Right atrium auricular region (tissue), 2 donors: ENCODE measurements at places on chromosomes 2 and 18.
A peak's percentile ranks its signal among the peaks of the same experiment; 100 is the strongest.

DNA sequence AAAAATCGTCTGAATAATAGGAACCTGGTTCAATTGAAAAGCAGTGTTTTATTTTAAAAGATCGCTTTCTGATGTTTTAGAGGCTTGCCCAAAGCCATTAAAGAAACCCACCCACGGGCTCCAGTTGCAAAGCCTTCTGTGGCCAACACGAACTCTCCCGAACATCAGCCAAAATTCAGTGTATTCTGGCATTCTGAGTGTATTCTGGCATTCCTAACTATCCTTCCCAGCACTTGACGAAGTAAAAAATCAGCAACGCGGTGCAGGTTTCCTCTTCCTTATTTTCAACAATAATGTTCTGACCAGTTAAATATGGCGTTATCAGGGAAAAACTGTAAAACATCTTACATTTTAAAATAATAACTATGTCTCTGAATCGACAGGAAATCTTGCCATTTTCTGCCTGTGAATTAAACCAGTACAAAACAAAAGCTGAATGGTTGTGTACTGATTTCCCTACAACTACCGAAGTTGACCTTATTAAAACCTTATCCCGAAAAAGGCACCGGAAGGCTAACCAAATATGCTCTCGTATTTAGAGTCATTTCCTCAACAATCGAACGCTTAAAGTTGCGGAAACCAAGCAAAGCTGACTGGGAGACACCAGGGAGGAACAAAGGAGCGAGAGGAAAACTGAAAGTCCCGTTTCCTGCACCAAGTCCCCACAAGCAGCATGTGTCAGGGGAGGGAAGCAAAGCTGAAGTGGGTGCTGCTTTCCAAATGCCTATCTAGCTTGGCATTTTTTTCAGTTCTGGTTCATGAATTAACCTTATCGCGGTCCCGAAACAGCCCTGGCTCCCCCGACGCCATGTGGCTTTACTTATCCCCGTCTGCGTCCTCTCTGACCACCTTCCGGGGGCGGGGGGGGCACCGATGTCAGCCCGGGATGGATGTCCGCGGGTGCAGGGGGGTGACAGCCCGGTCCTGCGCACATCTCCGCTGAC, 44.3 kb downstream of the ZNF516 start:
- H3K36me3 ChIP-seq: no peaks in the 10 kb centered on the region
- DNase-seq: peak; percentile 66
- peak overlapping the region; percentile 89 for H3K27ac ChIP-seq
- H3K4me3 ChIP-seq: peak overlapping the region; percentile 65
- no peaks in the 10 kb centered on the region for H3K4me1 ChIP-seq

DNA sequence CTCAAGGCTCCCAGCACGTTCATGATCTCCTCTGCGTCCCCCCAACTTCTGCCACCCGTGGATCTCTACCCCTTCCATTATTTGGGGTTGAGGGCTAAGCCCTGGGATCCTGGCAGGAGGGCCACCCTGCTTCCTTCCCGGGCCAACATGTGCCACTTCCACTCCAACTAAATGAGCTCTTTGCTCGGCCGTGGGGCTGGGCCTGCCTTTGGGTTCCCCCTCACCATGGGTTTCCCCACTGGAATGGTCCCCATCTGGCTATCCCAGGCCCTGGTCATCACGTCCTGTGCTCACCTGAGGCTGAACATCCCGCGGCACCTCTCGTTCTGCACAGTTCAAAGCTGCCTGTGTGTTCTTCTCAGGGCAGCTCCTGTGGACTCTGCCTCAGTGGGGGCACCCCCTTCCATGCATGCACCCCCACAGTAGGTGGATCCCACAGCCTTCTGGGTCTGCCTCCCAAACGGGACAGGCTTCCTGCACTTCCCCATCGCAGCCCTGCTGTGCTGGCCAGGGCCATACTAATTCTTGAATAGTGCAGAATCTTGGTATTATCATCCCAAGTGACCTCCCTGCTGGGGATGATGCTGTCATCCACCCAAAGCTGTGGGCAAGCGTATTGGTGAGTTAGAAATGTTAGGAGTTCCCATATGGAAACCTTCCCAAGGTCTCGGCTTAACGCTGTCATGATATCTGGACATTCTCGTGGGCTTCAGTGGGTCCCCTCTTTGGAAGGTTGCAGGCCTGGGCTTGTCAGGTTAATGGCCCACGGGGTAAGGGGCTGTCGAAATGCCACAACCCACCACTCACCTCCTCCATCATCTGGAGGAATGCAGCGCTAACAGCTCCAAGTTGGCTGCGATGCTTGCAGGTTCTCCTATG, 150.5 kb upstream of the TWIST2 start:
- no peak overlapping the region for H3K27ac ChIP-seq
- peaks cover 39% of the 10 kb centered on the region for H3K4me1 ChIP-seq
- H3K36me3 ChIP-seq: no peaks in the 10 kb centered on the region

GRCh38 chr2:23386339-23387220, 1.6 kb downstream of the KLHL29 start:
- peaks cover 3% of the 10 kb centered on the region for H3K27me3 ChIP-seq
- no peaks in the 10 kb centered on the region for H3K36me3 ChIP-seq
- H3K4me3 ChIP-seq: peak overlapping the region; percentile 68
- peak overlapping the region; percentile 65 for H3K27ac ChIP-seq
- DNase-seq: no peak

- no peaks in the 10 kb centered on the region for H3K36me3 ChIP-seq
- no peak for DNase-seq
- no peak overlapping the region for H3K27ac ChIP-seq
Measured at GRCh38 chr2:168434146-168434545, 21.9 kb upstream of the CERS6 start.

GRCh38 chr18:44620812-44621211, 59.9 kb upstream of the SETBP1 start:
- no peaks in the 10 kb centered on the region for H3K4me1 ChIP-seq
- no peak for DNase-seq
- no peak overlapping the region for H3K4me3 ChIP-seq
- no peaks in the 10 kb centered on the region for H3K36me3 ChIP-seq
- H3K27ac ChIP-seq: no peak overlapping the region

- DNase-seq: no peak
- H3K27me3 ChIP-seq: no peaks in the 10 kb centered on the region
- no peaks in the 10 kb centered on the region for H3K4me1 ChIP-seq
Measured at GRCh38 chr2:204312105-204312504, 233.2 kb upstream of the PARD3B start.
